ENCODE measurements at places on chromosomes 1 and 21. TPM values are rescaled to one million over a fixed set of nuclear protein-coding genes. Genes with fewer than 3 reads are reported as not detected.

Gene SYDE2
- 0.80 TPM for total RNA-seq

Gene ORC1
- 10.5 TPM for total RNA-seq

Gene TMEM79
- total RNA-seq = 2.3 TPM

Gene COL11A1
- total RNA-seq = not detected

Gene CEP85
- total RNA-seq = 13.4 TPM

Gene ADORA1
- total RNA-seq = not detected

Gene CYP4X1
- 0.33 TPM for total RNA-seq

Gene ZNF648
- total RNA-seq = not detected

Gene TMIGD3
- 0.59 TPM for total RNA-seq

Gene RXFP4
- total RNA-seq = not detected

Gene OPTC
- total RNA-seq = not detected

Gene RBP7
- total RNA-seq = not detected

Measured in mammary microvascular endothelial cell (primary cell).